ENCODE measurements at places on chromosomes 7 and 10.

GRCh38 chr10:3040069-3040468 lies 27.3 kb upstream of the PFKP start:
- no peak for DNase-seq

DNA sequence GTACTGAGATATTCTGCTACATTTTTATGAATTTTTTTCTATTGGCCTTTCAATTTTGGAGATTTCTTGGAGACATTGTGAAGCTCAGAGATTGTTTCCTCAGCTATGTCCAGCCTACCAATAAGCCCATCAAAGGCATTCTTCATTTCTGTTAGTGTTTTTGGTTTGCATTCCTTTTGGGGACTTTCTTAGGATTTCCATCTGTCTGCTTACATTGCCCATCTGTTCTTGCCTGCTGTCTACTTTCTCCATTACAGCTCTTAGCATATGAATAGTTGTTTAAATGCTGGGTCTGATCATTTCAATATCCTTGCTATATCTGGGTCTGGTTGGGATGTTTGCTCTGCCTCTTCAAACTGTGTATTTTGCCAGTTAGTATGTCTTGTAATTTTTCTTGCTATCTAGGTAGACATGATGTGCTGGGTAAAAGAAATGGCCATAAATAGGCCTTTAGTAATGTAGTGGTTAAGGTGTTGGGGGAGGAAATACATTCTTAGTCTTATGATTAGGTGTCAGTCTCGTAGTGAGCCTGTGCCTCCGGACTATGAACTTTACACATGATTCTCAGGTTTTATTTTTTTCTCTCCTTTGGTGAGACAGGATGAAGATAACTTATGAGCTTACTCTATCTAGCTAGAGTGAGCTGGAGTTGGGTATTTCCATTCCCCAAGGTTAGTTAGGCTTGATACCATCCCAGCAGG lies 32.6 kb upstream of the NME8 start:
- no peak for DNase-seq

- no peak for DNase-seq
Measured at GRCh38 chr7:43594020-43594419, 11.1 kb downstream of the STK17A start.

DNA sequence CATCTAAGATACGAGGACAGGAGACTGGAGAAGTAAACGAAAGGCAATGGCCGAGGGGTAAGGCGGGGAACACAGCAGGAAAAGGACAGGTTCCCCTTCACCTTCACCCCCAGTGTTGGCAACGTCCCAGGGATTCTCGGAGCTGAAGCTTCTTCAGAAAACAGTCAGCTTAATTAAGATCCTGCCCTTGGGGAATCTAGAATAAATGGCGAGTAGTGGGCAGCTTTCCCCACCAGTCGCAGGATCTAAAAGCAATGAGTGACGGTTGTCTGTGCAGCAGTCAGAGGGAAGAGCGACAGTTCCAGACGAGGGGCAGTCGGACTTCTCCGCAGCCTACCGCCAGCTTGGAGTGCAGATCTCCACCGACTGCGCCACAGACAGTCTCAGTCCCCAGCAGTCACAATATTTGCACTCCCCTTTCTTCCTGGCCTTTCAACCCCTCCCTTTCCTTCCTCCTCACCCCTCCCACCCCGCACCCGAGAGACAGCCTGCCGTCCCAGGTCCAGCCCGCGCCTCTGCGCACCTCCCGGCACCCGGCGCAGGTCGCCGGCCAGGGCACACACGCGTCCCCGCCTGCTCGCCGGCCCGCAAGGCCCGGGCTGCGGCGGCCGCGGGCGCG lies 10.9 kb upstream of the SP8 start:
- DNase-seq = no peak
